ENCODE measurements at places on chromosomes 3 and 15. TPM values are rescaled to one million over a fixed set of nuclear protein-coding genes. Genes with fewer than 3 reads are reported as not detected.

KLHL40 gene
- polyA plus RNA-seq = not detected

DNA sequence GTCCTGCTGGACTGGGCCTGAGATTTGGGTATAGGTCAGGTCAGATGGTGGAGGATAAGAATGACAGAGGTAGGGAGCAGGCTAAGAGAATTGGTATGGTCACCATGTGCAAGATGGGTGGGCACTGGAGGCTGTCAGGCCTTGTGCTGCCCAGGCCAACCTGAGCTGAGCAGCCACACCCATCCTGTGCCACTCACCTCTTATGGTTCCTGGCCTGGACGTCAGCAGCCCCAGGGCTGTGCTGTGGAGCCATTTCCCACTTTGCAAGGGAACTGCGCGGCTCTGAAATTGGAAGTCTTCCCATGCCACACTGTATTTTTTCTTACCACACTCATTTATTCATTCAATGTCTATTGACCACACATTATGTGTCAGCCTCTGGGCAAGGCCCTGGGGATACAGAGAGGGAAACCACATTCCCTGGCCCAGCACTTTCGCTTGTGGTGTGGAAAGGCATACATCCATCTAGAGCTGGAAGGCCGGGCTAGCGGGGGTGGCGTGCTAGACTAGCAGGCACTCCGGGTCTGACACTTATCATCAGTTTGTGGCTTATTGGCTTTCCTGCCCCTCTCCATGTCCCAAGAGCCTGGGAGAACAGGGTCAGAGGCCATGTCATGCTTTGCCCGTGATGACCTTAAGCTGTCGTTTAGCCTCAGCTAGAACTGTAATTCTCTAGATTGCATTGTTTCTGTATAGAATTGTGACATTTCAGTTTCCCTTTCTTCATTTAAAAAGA lies 51.1 kb upstream of the POLG start:
- no peak for DNase-seq

- DNase-seq = no peak
These were observed 341.7 kb downstream of the CLSTN2 start for GRCh38 chr3:140276703-140277102.

DNA sequence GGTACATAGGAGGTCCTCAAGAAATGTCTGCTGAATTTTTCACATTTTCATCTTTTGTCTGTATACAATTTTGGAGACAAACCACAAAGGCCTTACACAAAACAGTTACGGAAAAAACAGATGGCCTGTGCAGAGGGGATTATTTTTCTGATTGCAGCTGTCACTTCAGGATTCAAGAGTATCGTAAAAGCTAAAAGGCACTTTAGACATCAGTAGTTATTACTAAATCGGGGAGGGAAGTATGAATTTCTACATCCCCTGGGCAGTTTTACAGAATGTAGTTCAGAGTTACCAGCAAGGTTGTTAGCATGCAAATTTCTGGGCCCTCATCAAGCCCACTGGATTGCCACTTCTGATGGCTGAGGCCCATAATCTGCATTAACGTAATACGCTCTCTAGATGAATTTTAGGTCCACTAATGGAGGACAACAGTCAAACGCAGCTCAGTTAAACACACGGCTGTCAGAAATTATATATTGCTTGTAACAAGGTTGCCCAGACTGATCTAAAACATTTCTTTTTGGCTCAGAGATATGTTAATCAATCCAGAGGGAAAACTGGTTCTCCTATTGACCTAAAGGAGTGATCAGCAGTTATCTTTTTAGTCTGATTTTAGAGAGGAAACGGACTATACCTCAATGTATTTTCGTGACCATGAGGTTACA lies 1.1 kb downstream of the RIOX2 start:
- no peak for DNase-seq

GOLGA6B gene
- not detected for polyA plus RNA-seq

GRCh38 chr3:119346076-119346496 lies 51.9 kb downstream of the ARHGAP31 start:
- DNase-seq = no peak

RMDN3 gene
- polyA plus RNA-seq = 17.6 TPM

DNA sequence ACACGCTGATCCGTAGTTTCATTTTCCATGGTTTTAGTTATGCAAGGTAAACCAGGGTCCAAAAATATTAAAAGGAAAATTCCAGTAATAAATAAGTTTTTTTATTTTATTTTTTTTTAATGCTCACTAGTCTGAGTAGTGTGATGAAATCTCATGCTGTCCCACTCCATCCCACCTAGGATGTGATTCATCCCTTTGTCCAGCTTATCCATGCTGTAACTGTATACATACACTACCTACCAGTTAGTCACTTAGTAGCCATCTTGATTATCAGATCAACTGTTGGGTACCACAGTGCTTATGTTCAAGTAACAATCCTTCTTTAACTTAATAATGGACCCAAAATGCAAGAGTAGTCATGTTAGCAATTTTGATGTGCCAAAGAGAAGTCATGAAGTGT lies 75.2 kb downstream of the ESYT3 start:
- DNase-seq = no peak

ANKUB1 gene
- not detected for polyA plus RNA-seq

- no peak for DNase-seq
These were observed at the start of gene PLXNB1 for GRCh38 chr3:48429960-48430707. Gene PLXNB1 (minus strand): TSS chr3:48430086. CDS start chr3:48424611, 5,475 bp downstream.

DNA sequence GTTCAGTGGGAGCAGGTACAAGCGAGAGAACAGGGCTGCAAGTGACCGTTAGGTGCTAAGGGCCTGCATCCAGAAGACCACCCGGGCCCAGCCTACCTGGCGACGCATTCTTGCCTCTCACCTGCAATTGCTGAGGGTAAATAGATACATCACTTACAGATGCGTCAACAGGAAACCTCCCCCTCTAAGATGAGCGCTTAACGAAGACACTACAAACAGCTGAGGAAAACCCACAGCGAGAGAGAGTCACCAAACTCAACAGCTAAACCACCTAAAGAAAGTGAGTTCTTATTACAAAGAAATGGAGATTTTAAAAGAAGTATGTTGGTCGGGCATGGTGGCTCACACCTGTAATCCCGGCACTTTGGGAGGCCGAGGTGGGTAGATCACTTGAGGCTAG lies 157.9 kb downstream of the CHSY1 start:
- DNase-seq = no peak

GRCh38 chr15:90459368-90459767 lies 70.4 kb upstream of the CRTC3 start:
- DNase-seq = no peak

DNA sequence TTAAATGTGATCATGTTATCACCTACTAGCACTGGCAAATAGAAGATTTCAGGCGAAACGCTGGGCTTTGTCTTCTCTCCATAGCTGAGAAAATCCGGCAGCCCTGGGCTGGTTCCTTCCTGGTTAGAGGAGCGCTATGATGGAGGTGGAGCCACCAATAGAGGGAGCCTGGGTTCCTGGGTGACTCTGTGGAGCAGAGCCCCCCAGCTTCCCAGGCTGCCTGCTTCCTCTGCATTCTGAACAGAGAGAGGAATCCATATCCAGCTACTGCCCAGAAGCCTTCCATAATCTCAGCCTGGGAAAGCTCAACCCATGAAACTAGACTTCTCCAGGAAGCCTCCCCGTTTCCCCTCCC lies 32.6 kb upstream of the IQSEC1 start:
- no peak for DNase-seq

- no peak for DNase-seq
These were observed 31.5 kb downstream of the FBLN2 start for GRCh38 chr3:13580256-13581023.

DNA sequence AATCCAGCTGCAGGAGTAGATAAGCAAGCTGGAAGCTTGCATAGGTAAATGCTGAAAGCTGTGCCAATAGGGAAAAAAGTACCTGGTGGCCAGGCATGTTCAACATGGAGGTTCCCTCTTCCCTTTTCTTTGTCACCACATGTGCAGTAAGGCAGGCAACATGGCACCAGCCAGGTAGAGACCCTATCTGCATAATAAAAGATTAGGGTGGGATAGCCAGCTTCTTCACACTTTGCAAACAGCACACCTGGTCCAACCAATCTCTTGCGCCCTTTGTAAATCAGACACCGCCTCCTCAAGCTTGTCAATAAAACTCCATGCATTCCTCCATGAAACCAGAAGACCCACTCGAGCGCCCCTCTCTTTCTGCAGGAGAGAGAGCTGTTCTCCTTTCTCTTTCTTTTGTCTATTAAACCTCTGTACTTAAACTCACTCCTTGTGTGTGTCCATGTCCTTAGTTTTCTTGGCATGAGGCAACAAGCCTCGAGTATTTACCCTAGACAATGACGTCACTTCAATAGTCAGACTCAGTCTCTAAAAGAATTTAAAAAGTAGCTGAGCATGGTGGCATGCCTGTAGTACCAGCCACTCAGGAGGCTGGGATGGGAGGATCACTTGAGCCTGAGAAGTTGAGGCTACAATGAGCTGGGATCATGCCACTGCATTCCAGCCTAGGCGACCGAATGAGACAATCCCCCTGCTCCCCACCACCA lies 256.3 kb downstream of the SCAPER start:
- DNase-seq = no peak

Measured in CD4-positive, CD25-positive, alpha-beta regulatory T cell (primary cell).